Tongue (tissue), 3 donors: ENCODE measurements at places on chromosomes 2 and 18.

- DNase-seq = peak; percentile 54
Observed at GRCh38 chr18:424071-424661, 76.3 kb downstream of the COLEC12 start.

DNA sequence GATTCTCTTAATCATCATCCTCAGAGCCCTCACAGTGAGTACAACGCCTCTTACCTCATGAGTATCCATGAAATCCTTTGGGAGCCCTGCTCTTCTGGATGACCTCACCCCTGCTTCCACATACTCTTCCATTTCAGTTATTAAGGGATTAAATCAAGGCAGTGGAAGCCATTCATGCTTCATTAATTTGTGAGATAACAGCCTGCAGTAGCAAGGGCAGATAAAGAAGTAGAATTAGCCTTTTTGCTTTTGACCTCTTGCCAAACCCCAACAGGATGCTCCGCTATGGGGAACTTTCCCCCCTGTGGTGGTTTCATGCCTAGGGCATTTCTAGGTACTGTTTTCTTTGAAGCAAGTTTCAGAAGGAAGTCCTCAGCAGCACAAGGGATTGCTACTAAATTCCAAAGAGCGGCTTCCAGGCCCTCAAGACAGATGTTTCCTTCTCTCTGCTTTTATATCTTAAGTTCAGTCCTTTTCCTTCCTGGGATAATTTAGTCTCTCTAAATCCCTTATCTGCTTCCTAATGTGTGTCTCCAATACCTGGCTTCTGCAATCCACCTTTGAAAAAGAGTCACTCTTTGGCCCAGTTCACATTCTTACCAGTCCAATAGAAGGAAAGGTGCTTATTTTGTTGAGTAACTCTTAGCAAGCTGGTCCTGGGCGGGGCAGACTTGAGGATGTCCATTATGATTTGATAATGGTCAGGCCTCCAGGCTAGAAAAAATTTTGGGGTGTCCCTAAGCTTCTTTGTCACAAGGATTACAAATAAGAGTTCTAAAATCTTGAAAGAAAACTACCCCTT, 76.9 kb downstream of the MYO1B start:
- peak; percentile 12 for DNase-seq

GRCh38 chr18:25592804-25593360, 240.9 kb upstream of the ZNF521 start:
- no peak for DNase-seq

DNA sequence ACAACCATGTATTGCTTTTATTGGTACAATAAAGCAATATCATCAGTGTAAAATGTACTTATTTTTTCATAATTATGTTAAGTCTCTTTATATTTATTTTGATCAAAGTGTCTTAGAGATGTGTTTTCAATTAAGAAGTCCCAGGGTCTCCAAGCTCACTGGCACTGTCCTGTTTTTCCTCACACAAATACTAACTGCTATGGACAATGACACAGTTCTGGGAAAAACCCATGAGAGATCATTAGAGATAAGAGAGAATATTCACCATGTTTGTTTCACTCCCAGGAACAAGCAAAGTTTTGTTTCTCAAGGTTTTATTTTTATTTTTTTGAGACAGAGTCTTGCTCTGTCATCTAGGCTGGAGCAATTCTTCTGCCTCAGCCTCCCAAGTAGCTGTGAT, 38.7 kb downstream of the E2F6 start:
- DNase-seq = no peak

DNA sequence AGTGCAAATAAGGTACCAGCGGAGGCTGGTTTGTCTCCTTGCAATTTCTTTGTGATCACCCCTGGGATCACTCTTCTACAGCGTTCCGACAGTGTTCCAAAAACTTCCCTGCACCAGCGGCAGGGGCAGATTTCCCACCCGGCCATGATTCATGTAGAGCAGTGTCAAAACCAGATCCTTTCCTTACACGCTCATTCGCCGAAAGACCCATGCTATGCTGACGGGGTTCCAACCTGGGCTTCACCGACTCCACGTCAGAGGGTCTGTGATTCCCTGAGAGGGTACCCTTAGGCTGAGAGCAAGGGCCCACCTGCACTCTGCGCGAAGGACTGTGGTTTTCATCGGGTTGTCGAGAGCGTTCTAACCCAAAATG, 423 bp upstream of the TTC27 start:
- peak; percentile 72 for DNase-seq

DNA sequence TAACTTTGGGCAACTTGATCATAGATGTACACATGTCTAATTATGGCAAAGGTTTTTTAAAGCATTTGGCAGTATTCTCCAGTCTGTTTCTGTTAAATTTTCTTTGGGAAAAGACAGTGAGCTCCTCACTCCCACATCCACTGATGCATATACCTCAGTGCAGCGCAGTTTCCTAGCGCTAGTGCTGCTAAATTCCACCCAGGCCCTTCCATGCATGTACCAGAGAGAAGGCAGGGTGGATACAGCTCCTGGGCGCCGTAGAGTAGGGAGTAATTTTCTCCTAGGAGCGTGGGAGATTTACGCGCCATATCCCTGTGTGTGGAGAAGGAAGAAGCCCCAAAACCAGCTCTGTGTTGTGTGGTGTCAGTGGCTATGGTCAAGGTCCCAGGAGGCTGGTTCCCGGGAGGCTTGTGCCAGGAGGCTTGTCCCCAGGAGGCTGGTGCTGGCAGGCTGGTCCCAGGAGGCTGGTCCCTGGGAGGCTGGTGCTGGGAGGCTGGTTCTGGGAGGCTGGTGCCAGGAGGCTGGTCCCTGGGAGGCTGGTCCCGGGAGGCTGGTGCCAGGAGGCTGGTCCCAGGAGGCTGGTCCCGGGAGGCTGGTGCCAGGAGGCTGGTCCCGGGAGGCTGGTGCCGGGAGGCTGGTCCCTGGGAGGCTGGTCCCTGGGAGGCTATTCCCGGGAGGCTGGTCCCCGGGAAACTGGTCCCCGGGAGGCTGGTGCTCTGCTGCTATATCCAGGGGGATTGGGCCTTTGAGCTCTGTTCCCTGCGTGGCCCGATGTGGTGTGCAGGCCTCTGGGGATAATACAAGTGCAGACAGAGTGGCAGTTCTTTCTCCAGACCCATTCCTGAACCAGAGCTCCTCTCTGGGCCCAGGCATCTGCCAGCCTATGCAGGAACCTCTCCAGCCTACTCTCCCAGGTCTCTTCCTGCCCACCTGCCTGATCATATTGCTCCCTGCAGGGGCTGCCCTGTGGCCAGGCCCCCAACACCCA, 161.2 kb downstream of the SEPTIN10 start:
- no peak for DNase-seq

GRCh38 chr2:238894950-238895298, 47.0 kb downstream of the TWIST2 start:
- no peak for DNase-seq

- DNase-seq = no peak
Observed at GRCh38 chr2:132789066-132789465, 119.1 kb upstream of the LYPD1 start.
